ELR (cell line): ENCODE measurements at places on chromosomes 3 and 15.
A peak's percentile ranks its signal among the peaks of the same experiment; 100 is the strongest.

DNA sequence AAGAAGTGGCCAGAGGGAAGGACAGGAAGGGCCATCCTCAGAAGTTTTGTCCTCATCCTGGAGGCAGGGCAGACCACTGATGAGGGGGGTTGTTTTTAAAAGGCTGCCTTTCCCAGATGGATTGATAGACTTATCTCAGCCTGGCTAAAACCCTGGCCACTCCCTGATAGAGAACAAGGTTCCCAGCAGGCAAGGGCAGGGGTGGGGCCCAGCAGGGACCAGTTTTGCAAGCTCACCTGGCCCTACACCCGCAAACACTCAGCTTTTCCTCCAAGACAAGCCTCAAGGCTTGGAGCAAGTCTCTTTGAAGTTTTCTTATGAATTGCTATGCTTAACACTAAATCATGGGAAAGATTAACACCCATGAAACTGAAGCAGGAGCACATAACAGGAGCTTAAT is 9.1 kb downstream of the LIPC start:
- no peak for DNase-seq

- no peak for DNase-seq
These were observed 35.4 kb downstream of the RNU5B-1 start for GRCh38 chr15:65339920-65340319.

DNA sequence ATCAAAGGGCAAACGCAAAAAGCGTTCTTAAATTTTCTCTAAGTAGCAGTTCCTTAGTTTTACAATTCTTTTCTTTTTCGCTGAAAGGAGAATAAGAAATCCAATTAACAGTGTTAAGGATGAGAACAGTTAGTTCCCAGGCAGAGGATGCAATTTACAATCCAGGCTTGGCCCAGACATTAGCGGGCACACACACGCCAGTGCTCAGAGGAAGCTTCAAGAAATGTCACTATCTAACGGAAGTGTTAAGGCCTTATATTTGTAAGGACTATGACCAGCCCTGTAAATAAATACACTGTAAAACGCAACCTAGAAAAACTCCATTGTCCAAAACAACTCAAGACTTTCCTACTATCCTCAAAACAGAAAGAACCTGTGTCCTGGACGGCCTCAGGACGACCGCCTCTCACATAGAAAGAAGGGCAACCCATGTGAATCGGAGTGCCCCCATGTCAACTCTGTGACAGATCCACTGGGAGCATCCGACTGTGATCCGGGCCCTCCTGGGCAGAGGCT is 1.3 kb downstream of the ACAP2 start:
- no peak for DNase-seq

GRCh38 chr15:60255390-60255789 is 142.4 kb downstream of the ANXA2 start:
- DNase-seq = peak; percentile 42

DNA sequence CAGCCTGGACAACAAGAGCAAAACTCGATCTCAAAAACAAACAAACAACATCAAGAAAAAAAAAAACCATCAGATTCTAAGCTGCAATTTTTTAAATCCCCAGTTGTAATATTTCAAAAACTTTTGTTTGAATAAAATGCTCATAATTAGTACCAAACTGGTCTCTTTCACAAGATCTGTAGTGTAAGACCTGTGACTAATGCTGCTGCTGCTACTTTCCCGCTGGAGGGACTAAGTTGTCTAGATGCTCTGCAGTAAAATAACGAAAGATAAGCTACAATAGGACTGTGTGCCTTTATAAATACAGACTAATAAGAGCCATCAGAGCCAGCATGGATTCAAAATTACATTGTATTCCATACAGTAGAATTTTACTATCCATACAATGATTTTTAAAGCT is 45.4 kb downstream of the TM4SF4 start:
- DNase-seq = no peak

GRCh38 chr3:23004971-23005370 is 198.2 kb upstream of the UBE2E2 start:
- peak; percentile 80 for DNase-seq

DNA sequence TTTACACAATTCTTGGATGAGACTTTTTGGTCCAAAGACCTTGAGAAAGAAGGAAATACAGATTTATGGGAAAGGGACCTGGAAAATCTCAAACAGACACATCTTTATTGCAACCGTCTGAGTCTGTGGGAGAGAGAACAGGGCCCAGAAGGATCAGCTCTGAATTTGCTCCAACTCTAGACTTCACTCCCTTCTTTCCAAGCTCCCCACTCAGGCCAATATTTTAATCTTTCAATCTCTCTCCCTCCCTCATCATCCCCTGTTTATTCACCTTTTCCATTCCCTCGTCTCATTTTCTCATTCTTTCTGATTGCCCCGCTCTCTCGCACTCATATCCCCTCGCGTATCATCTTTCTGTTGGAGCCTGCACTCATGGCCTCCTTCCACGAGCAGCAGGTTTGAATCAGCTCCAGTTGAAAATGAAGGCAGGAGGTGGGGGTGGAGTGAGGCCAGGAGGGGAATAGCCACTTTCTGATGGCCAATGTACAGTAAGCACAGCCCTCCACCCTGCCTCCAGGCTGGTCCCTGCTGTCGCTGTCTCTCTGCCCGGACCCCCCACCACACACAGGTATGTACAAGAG is 63.6 kb upstream of the BOC start:
- no peak for DNase-seq

- DNase-seq = no peak
These were observed 3.6 kb upstream of the COL6A5 start for GRCh38 chr3:130341882-130342281.

DNA sequence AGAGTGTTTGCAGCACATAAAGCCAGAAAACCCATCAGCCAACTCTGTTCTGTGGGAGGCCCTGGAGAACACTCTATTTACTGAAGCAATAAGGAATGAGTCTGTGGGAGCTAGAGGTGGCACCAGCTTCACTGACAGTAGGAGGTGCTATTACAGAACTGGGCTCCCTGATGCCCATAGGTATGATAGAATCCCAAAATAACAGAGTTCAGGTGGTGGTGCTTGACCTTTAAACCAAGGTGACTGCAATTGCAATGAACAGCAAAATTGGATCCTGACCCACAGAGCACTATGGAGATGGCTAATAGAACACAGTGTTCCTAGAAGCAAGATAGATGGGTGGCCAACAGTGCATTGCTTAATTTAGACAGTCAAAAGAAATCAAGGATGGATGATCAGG is 95.4 kb upstream of the RNU6-1 start:
- DNase-seq = no peak

DNA sequence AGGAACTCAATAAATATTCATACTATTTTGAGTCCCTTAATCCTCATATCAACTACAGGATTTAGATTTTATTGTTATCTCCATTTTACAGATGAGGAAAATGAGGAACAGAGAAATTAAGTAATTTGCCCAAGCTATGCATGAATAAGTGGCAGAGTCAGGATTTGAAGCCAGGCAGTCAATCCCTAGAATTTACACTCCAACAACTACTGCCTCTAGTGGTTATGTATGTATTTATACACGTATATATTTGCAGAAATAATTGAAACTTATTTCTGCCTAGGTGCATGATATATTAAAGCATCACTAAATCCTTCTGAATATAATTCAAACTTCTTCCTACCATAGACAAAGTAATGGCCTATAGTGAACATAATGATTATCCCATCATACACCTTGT is 137.4 kb downstream of the SERPINI1 start:
- peak; percentile 21 for DNase-seq

GRCh38 chr3:44065311-44066094 is 176.2 kb upstream of the TOPAZ1 start:
- no peak for DNase-seq

- no peak for DNase-seq
These were observed 118.0 kb upstream of the SLC24A5 start for GRCh38 chr15:48002767-48003166.

- peak; percentile 43 for DNase-seq
These were observed 122.9 kb downstream of the NSUN3 start for GRCh38 chr3:94185753-94186152.

DNA sequence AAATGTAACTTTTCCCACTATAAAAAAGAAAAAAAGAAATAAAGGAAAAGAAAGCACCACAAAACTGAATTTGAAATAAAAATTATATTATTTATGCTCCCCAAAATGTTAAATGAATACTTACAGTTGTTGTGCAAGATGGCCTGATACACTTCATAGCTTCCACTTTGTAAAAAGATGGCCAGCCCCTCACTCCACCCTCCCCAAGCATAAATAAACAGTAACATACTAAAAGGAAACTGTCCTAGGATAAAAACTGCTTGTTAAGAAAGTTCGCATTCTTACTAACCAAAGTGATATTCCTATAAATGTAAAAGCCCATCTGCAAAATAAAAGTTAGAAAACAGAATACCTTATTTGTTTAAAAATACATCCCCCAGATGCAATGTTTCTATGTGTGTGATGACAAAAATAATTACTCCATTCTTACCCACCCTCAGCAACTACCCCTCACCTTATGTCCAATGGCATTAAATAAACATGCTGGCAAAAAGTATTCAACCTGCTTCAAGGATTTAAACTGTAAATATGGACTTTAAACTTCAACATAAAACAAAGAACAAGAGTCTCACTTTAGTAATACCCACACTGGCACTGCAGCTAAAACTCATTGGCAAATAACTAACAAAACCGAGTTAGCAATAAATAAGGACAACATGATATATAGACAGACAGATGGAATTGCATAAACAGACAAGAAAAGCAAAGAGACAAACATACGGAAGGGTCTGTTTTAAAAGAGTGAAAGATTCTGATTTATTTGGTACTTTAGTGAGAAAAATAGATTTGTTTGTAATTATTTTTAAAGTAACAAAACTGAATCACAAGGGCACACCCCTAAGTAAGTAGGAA is 47.7 kb downstream of the ZBTB20 start:
- no peak for DNase-seq

GRCh38 chr3:51739110-51739509 is 32.2 kb downstream of the GRM2 start:
- DNase-seq = no peak

DNA sequence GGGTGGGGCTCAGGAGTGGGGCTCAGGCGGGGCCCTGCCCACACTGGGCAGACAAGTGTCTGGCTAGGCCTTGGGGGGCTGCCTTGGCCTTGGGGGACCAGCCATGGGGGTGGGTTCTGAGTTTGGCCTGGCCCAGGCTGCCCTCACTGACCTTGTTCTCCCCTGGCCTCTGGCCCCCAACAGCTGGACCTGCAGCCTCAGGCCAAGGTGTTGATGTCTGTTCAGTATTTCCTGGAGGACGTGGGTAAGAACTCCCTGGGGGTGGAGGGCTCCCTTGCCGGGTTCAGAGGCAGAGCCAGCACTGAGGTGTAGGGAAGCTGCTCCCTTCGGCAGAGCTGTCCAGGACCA is 20.0 kb downstream of the PRKCD start:
- no peak for DNase-seq

- DNase-seq = no peak
These were observed 60.6 kb upstream of the RPL35A start for GRCh38 chr3:197889204-197889930.

- DNase-seq = no peak
These were observed 8.1 kb downstream of the SUMF1 start for GRCh38 chr3:4458961-4459360.

DNA sequence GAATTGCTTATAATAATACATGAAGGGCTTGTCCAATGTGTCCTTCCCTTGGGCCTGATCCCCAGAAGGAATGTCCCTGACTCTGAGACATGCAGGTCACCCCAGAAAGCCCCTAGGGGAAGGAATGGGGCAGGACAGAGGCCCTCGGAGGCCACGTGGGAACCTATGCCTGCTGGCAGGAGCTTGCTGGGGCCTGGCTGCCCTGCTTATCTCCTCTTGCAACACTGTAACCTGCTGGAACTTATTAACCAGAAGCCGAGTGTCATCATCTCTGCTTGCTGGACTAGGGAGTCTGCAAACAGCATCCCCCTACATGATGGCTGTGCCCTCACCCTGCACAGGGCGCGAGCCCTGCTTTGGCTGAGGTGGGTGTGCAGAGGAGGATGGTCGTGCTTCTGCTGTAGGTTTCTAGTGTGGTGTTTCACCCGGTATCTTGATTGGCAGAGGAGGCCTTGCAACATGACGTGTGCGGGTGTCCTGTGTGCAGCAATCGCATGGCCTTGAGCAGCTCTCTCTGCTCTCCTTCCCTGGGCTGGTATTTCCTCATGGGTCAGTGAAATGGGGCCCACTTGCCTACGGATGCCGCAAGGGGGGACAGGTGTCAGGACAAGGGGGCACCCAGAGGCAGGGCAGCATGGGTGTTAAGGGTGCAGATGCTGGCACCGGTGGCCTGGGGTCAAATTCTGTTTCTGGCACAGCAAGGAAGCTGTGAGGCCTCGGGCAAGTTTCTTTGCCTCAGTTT is 5.0 kb downstream of the CHST13 start:
- DNase-seq = no peak

DNA sequence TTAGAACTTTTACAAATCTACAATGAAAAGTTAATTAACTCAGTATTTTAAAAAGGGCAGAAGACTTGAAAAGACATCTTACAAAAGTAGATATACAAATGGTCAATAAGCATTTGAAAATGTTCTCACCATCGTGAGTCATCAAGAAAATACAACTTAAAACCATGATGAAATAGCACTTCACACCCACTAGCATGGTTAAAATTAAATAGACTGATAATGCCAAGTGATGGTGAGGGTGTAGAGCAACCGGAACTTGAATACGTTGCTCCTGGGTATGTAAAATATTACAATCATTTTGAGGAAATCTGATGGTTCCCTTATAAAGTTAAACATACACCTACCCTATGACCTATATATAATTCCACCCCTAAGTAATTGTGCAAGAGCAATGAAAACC is 319.8 kb upstream of the UMPS start:
- DNase-seq = peak; percentile 32

DNA sequence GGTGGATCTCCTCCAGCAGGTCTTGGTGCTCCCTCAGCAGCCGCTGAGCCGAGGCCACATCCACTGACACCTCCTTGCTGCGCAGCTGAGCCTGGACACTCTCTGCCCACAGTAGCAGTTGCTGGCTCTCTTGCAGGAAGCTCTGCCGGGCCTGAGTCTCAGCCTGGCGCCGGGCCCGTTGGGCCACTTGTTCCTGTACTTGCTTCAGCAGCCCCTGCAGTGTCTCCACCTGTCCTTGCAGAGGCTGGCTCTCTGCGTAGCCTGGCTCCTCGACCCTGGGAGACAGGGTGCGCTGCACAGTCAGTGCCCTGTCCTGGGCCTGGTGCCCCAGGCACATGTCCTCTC is 15.5 kb downstream of the SPTBN5 start:
- DNase-seq = no peak

GRCh38 chr3:180036671-180037455 is at the start of gene PEX5L:
PEX5L (minus strand) TSS chr3:180036937; CDS start chr3:180036599, 338 bp downstream.
- DNase-seq = peak; percentile 73

DNA sequence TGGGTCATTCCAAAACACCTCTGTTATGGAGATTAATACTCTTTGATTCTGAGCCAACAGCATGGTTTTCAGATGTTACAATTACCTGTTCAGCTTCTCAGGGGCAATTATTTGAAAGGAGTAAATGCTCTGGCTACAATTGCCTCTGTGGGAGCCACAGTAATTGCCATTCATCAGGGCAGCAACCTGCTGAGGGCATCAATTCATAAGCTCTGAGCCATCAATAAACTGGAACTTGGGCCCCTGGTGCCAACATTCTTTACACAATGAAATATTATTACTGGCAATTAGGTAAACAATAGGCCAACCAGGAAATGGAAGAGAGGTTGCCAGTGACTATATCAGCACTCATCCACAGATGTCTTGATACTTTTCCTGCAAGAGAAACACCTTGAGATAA is 660.8 kb downstream of the MECOM start:
- no peak for DNase-seq
